ENCODE measurements at places on chromosomes 16 and 17. TPM values are rescaled to one million over a fixed set of nuclear protein-coding genes. Genes with fewer than 3 reads are reported as not detected.

TEKT1 gene
- 0.10 TPM for total RNA-seq

NHERF2 gene
- total RNA-seq = 20.1 TPM

RBFOX1 gene
- 4.8 TPM for total RNA-seq

ABI3 gene
- total RNA-seq = 1.5 TPM

- no peak for DNase-seq
Observed at GRCh38 chr17:53996890-53997289, 174.2 kb downstream of the KIF2B start.
